Aorta (tissue), 5 donors: ENCODE measurements at places on chromosomes 5 and 9. TPM values are rescaled to one million over a fixed set of nuclear protein-coding genes. Genes with fewer than 3 reads are reported as not detected.

The CDH18 gene
- total RNA-seq: not detected

DNA sequence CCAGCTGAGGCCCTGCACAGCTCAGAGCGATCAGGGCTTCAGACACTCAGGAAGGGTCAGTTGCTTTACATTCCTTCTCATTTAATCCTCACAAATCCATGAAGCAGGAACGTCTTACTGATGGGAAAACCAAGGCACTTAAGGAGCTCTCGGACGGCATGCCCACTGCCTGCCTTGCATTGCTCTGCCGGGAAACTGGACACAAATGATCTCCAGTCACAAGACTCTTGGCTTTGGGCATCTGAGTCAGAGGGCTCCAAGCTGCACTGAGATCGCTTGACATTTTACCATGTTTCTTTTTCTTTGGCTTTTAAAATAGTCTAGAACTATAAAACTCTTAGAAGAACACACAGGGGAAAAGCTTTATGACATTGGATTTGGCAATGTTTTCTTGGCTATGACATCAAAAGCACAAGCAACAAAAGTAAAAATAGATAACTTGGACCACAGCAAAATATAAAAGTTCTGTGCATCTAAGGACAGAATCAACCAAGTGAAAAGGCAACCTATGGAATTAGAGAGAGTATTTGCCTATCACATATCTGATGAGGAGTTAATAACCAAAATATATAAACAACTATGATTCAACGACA, 43.6 kb upstream of the HRH2 start:
- peaks cover 3% of the 10 kb centered on the region for H3K27me3 ChIP-seq
- no peaks in the 10 kb centered on the region for H3K36me3 ChIP-seq
- no peak overlapping the region for H3K4me3 ChIP-seq

DNA sequence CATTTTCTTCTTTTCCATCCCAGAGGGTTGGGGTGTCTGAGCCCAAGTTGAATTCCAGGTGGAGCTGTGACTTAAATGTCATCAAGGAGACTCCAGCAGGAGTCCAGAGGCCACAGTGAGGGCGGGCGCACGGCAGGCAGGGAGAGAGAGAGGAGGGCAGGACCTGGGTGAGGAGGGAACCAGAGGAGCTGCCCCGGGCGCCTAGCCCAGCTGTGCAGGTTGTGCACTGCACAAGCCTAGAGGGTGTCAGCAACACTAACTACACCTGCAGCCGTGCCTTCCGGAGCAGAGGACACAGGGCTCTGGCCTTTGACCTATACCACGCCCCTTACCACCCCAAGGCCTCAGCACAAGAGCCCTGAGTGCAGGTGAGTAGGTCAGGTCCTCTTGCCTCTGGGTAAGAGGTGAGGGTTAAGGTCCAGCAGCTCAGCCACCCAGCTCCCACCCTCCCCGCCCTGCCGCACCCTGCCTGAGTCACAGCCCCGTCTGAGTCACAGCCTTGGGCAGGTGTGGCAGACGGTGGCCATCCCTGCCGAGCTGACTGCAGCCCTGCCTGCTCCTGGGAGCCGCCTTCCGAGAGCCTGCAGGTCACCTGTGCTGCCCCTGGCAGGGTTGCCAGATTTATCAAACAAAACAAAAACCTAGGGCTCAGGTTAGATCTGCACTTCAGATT, 6.4 kb upstream of the AGPAT2 start:
- H3K27ac ChIP-seq: no peak overlapping the region
- H3K36me3 ChIP-seq: no peaks in the 10 kb centered on the region
- no peaks in the 10 kb centered on the region for H3K27me3 ChIP-seq
- no peak for DNase-seq

DNA sequence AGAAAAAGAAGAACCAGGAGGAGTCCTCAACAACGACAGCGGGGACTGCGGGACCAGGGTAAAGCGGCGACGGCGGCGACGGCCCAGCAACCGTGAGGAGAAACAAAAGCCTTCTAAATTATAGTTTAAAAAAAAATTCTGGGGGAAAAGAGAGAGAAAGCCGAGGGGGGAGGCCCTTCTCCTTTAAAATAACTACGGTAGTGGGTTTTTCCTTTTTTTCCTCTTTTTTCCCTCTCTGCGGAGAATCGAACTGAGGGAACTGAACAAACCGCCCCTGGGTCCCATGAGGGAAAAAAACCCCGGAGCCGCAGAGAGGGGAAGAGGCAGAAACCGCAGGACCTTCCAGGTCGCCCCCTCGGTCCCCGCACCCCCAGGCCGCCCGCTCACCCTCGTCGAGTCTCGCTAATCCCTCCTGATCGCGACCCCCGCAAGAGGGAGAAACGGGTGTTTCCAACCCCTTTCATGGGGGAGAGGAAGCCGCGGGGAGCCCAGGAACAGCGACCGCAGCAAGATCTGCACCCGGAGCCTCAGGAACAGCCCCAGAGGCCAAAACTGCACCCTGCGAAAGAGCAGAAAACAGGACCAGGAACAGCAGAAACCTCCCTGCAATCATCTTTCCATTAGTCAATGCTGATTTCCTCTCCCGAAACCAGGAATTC, 453 bp downstream of the CPEB4 start:
- no peaks in the 10 kb centered on the region for H3K4me1 ChIP-seq
- peak; percentile 61 for DNase-seq
- H3K27ac ChIP-seq: peak overlapping the region; percentile 14
- peak overlapping the region; percentile 97 for H3K4me3 ChIP-seq

- no peak overlapping the region for H3K4me3 ChIP-seq
- no peaks in the 10 kb centered on the region for H3K4me1 ChIP-seq
- no peaks in the 10 kb centered on the region for H3K36me3 ChIP-seq
- no peak overlapping the region for H3K27ac ChIP-seq
- H3K27me3 ChIP-seq: no peaks in the 10 kb centered on the region
These were observed 32.9 kb downstream of the ACER2 start for GRCh38 chr9:19441730-19442129.

GRCh38 chr9:73038089-73038509, 85.2 kb upstream of the ALDH1A1 start:
- H3K4me3 ChIP-seq: no peak overlapping the region
- no peaks in the 10 kb centered on the region for H3K4me1 ChIP-seq
- no peaks in the 10 kb centered on the region for H3K27me3 ChIP-seq
- no peaks in the 10 kb centered on the region for H3K36me3 ChIP-seq
